Stimulated activated CD8-positive, alpha-beta memory T cell treated with anti-CD3 and anti-CD28 coated beads, Interleukin-2, amount 100 ng/mL, for 1 hour (primary cell): ENCODE measurements at places on chromosomes 7 and 10.

DNA sequence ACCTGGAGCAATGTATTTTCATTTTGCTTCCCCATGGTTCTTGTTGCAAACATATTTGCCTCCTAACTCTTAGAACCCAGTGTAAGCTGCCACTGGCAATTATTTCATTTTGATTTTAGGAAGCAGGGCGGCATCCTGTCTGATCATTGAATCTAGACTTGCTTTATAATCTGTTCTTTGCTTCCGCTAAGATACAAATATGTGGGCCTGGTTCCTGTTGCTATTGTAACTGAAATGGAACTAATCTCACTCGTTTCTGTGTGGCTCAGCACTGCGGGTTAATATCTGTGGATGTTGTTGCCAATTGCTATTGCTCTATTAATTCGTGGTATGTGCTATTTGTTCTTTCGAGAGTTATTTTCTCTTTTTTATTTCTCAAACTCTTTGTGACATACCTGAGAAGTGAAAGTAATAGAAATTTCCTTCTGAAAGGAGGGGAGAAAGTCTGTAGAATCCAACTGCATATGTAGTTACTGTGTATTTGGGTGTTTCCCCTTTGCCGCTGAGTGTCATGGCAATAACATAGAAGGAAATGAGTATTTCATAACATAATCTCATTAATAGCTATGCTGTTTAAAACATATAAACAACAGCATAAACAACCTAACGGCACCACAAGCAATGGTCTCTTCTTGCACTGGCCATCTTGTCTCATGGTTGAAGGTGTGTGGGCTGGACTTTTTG lies 62.4 kb downstream of the FZD1 start:
- DNase-seq: no peak

GRCh38 chr7:45103958-45104843 lies 7.3 kb downstream of the TBRG4 start:
- no peak for DNase-seq

- no peak for DNase-seq
Measured at GRCh38 chr7:130021105-130021834, 29.9 kb downstream of the ZC3HC1 start.

DNA sequence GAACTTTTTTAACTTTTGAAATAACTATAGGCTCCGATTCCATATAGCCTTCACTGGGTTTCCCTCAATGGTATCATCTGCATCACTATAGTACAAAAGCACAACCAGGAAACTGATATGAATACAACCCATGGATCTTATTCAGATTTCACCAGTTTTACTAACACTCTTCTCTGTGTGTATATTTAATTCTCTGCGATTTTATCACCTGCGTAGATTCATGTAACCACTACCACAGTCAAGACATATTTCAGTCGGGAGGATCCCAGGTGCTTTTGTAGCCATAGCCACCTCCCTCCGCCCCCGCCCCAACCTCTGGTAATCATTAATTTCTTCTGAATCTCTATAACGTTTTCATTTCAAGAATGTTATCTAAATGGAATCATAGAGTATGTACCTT lies 82.8 kb upstream of the C7orf33 start:
- DNase-seq: no peak

GRCh38 chr10:47057471-47057870 lies 146.2 kb downstream of the PTPN20 start:
- DNase-seq: no peak
